T-cell (primary cell): ENCODE measurements at places on chromosomes 7 and 10. TPM values are rescaled to one million over a fixed set of nuclear protein-coding genes. Genes with fewer than 3 reads are reported as not detected.

GRCh38 chr7:17331891-17332501 lies 33.5 kb downstream of the AHR start:
- DNase-seq, result no peak

DNA sequence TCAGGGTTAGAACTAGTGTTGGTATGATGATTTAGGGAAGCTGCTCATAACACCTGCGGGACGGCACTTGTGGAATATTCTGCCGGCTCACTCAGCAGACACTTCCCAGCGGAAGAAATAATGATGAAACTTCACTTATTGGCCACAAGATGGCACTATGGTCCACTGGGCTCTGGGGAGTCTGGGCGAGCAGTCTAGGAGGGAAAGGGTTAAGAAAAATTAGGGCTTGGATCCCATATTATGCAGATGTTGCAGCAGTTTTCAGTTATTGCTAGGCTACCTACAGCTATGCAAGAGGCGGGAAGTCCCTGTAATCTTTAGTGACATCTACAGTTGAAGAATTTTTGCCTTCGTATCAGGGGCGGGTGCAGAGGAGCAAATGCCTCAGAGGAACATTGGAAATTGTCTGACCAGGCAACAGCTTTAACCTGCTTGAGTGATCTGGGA lies 238.7 kb upstream of the PRSS58 start:
- no peak for DNase-seq

Gene SCIN
- 0.16 TPM for total RNA-seq

GRCh38 chr10:27482984-27483956 lies 20.8 kb upstream of the RAB18 start:
- DNase-seq, result no peak

Gene FGL2
- total RNA-seq, result 2.3 TPM

GRCh38 chr7:71618278-71618677 lies 486.3 kb downstream of the GALNT17 start:
- DNase-seq, result no peak

Gene SYPL1
- 36.5 TPM for total RNA-seq

Gene TSPAN12
- 0.33 TPM for total RNA-seq

Gene LRRD1
- total RNA-seq, result not detected

Gene GLRX3
- 39.8 TPM for total RNA-seq

- DNase-seq, result no peak
Observed at GRCh38 chr10:4532976-4533375, 293.0 kb upstream of the AKR1E2 start.

GRCh38 chr10:122126763-122127659 lies 138.0 kb downstream of the TACC2 start:
- DNase-seq, result no peak

DNA sequence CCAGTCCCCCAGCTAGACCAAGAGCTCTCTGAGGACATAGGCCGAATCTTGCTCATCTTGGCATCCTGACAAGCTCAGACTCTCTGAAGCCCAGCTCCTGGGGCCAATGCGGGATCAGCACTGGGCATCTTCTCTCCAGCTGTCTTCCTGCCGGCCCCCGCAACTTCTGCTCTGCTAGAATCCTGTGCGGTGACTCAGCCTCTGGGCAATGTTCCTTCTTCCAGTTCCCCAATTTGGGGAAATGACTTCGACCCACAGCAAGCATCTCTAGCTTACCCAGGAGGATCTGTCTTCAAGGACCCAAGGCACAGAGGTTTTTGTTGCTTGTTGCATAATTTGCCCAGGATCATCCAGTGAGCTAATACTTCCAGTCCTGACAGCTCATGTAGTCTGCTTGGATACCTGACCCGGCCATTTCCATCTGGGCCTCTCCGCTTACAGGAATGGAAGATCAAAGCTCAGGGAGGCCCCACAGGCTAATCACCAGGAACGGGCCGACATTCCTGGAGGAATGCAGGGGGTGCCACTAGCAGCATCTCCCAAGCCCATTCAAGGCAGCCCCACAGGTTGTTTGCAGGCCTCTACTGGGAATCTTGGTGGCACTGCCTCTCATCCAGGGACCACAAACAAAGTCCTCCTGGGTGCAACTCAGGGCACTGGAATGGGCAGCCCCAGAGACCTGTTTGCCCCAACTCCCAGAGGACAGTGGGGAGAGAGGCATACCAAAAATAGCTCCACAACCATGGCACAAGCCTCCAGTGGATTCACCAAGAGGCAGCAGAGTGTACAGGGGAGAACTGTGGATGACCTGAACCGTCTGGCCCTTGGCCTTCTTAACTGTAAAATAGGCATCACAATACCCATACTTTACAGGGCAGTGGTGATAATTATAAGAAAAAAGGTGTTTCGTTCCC lies 151.9 kb downstream of the NEURL1 start:
- no peak for DNase-seq

DNA sequence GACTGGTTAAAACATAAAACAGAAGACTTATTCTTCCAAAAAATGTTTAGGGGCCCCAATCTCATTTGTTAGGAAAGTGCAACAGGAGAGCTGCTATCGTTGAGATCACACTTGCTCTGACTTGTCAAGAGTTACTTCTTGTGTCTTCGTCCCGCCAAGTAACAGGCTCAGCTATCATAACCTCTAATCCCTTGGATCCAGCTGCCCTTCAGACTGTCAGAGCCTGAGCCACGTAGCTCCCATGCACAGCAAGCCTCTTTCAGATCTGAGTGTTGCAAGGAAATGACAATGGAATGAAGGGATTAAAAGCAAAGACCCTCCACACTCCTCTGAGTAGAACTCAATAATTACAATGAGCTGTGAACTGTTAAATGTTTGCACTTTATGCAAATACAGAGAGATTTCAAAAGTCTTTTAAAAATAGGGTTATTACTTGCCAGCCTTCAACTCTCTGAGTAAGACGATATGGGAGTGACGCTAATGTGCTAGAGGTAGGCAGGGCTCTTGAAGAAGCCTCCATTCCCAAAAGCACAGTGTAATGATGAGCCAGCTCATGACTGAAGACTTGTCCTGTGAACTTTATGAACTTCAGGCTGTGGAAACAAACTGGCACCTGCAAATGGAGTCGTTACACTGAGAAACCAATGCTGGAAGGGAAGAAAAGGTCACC lies 28.4 kb upstream of the CDK13 start:
- no peak for DNase-seq

Gene CD36
- total RNA-seq, result not detected

GRCh38 chr10:71138166-71138830 lies 74.1 kb upstream of the UNC5B start:
- no peak for DNase-seq

- no peak for DNase-seq
Observed at GRCh38 chr7:1677206-1678080, 7.4 kb downstream of the ELFN1 start.

GRCh38 chr7:22572937-22573336 lies 72.9 kb upstream of the STEAP1B start:
- no peak for DNase-seq

Gene ADAM8
- total RNA-seq, result 107 TPM

DNA sequence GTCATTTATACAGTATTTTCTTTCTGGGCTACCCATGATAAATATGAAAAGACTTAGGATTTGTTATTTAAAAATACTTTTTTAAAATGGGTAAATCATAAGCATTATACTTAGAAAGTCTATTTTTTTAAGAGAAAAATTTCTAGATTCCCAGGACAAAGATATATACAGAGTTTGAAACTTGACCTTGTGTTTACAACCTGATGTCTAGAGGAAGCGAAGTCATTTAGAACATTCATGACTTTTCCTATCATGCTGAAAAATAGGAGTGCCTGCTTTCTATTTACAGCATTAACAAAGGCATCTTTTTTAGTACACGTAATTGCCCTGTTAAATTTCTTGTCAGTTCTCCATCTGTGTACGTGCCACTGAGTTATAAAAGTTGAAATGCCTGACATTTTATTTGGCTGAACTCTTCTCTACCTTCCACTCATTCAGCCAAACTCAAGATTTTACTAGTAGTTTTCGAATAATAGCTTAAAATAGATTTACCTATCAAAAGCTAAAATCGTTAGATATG lies 23.0 kb downstream of the GNAT3 start:
- DNase-seq, result no peak

GRCh38 chr7:80372415-80372814 lies 139.4 kb downstream of the GNAT3 start:
- no peak for DNase-seq

DNA sequence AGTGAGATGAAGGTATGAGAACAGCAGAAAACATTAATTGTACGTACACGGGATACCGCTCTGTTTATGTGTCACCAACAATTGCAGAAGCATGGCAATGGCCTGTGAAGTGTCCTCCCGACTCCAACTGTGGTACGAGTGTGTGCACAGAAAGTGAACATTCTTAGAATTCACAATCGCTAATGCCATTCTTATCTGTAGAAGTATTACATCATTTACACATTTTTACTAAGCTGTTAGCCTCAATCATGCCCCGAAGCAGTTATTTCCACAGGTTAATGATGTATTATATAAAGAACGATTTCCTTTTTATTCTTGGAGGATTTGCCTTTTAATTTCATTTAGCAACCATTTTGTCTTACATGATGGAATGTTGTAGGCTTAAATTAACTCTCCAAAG lies 103.4 kb downstream of the EVX1 start:
- DNase-seq, result no peak

Gene PSD
- total RNA-seq, result 8.8 TPM

GRCh38 chr7:36961097-36961496 lies 236.8 kb upstream of the AOAH start:
- DNase-seq, result no peak

GRCh38 chr10:17563452-17563851 lies 53.7 kb downstream of the HACD1 start:
- DNase-seq, result no peak

Gene CNTNAP2
- total RNA-seq, result 0.15 TPM

DNA sequence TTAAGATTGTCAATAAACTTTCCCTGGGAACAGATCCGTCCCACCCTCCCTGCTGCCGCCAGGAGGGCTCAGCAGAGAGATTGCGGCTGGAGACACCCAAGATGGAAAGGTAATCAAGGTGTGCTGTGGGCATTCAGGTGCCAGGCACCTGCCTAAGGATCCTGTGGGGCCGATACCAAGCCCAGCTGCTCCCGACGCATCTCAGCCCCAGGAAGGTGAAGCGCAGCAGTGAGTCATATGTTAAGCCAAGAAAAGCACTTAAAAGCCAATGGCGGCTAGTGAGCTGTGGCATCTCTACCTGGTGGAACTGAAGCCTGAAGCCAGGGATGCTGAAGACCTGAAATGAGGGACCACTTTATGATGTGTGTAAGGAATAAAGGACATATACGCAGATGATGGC lies 6.1 kb downstream of the WDR86 start:
- no peak for DNase-seq

- no peak for DNase-seq
Observed at GRCh38 chr10:28463676-28464395, 69.1 kb upstream of the WAC start.

DNA sequence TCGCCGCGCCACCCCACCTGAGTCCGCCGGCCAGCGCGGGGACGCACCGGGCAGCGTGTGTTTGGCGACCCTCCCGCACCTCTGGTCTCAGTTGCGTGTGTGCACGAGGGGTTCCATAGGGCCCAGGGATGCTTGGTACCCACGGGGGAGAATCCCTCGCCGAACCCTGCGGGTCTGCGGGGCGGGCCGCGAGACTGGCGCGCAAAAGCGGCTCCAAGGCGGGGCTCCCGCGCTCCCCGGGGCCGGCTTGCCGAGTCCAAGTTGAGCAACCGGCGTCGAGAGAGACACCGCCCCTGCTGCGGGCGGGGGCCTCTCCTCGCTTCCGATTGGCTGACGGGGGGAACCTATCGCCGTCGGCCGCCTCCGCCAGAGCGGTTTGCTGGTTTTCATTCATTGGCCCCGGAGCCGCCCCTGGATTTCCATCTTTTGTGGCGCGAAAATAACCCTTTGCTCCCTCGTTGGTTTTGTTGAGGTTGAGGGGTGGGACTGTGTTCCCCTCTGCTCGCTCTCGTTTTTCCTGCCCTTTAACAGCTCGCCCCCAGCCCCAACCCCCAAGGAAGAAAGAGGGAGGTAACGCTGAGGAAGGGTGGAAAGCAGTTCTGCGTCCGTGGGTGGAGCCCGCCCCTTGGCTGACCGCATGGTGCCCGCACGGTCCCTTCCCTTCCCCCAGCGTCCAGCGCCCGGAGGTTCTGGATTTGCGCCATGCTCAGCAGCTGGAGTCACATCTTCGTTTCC lies 4.0 kb upstream of the IGF2BP3 start:
- DNase-seq, result no peak

- DNase-seq, result no peak
Observed at GRCh38 chr7:16347827-16348192, 73.5 kb downstream of the CRPPA start.

Gene ZDHHC6
- total RNA-seq, result 42.7 TPM

GRCh38 chr7:130292682-130293257 lies at the start of gene CPA4:
TSS of gene CPA4 (plus strand) at chr7:130293161. CDS start at chr7:130293181, 20 bp downstream.
- no peak for DNase-seq

GRCh38 chr10:91957091-91957490 lies 33.5 kb downstream of the BTAF1 start:
- no peak for DNase-seq

DNA sequence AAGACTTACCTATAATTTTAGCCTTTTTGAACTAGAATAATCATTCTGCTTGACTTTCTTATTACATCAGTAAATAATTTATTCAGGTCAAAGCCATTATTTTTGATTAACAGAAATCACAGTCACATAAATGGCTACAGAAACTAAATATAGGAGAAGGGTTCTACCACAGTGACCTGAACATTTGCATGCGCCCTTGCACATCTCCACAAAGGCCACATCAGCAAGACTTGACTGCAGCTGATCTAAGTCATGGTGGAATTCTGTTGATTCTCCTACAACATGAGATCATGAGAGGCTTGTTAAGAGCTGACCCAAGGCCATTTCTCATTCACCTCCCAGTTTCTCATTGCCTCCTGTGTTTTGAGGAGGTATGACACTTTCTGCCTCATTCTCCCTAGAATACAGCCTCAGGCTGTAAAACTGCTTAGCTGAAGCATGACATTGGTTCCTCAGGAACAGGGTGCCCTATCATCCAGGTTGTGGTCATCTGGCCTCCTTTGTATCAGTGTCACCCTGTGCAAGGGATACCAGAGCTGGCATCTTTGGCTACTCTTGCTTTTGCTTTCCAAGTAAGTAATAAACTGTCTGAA lies 6.7 kb upstream of the IMMP2L start:
- no peak for DNase-seq

GRCh38 chr10:10094691-10095090 lies 923.0 kb upstream of the CELF2 start:
- DNase-seq, result no peak

- DNase-seq, result no peak
Observed at GRCh38 chr10:85043207-85043606, 714.8 kb downstream of the CCSER2 start.

Gene RAMP3
- 0.19 TPM for total RNA-seq

DNA sequence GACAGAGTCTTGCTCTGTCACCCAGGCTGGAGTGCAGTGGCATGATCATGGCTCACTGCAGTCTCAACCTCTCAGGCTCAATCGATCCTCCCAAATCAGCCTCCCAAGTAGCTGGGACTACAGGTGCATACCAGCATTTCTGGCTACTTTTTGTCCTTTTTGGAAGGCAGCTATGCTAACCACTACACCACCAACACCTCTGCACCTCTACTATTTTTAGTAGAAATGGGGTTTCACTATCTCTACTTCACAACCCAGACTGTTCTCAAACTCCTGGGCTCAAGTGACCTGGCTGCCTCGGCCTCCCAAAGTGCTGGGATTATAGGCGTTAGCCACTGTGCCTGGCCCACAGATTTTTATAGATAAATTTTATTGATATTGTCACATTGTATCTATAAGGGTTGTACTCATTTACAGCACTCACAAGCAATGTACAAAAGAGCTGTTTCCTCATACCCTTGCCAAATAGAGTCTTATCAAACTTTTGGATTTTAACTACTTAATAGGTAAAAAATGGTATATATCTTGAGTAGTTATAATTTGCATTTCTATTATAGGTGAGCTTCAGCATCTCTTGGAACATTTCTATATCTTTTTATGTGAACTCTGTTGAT lies 23.7 kb downstream of the PRR15 start:
- no peak for DNase-seq
